ENCODE measurements at places on chromosomes 2 and 18.
A peak's percentile ranks its signal among the peaks of the same experiment; 100 is the strongest.

GRCh38 chr2:237873421-237873831 is 14.0 kb downstream of the RAMP1 start:
- no peak for DNase-seq

- DNase-seq = no peak
These were observed 47.2 kb downstream of the VAPA start for GRCh38 chr18:9961041-9961440.

GRCh38 chr2:127320586-127321275 is 26.8 kb upstream of the ERCC3 start:
- no peak for DNase-seq

DNA sequence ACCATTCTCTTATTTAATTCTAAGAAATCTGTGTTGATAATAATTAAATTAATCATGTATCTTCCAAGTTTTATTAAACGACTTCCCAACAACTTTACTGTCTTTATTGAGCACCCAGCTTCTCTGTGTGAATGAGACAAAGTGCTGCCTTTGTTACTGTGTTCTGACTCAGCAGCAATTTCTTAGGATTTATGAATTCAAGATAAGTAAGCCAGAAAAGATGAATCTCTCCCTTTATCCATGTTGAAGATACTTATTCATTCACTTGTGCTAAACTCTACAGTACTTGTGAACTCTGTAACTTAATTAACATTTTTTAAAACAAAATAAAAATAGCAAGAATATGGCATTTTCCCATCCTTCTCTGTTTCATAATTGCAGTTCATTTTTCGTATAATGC is 1403.3 kb upstream of the DDX18 start:
- no peak for DNase-seq

DNA sequence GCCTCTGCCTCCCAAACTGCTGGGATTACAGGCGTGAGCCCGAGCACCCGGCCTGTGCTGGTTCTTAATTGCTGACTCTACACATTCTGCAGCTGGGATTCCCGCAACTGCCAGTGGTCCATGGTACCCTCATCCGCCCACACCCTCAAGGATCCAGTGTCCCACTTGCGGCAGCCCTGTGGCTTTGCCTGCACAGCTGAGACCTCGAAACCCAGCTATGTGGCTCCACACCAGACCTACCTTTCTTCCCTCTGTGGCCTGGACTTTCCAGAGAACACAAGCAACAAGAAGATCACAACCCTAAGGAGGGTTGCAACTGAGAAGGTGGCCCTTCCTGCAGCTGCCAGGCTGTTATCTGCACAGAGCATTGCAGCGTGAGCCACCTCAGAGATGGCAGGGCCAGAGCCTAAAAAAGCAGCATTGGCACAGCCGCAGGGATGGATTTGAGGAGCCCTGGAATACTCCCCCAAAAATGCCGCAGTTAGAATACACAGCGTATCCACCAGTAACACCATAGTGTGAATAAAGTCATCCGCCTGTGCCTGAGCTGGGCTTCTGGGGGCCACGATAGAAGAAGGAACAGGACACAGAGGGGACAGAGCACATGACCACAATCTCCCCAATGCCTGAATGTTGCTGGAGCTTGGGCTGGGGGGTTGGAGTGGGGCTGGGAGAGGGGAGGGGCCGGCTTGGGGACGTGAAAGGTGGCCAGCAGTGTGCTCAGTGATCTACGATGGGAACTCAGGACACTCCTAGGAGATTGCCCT is 1.9 kb downstream of the GPR55 start:
- no peak for DNase-seq

DNA sequence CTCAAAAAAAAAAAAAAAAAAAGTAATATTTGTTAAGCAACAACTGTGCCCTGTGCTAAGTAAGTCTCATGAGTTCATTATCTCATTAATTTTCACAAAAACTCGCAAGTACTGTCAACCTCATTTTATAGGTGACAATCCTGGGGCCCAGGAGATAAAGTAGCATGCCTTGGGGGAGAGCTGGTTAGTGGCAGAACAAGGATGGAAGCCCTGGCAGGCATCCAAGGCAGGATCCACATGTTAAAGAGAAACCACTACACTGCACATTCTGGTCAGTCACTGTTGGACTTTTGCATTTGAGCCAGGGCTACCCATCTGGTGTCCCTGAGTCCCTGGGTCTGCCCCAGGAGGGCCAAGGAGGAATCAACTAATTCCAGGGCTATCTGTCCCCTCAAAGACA is 54.6 kb downstream of the ZFP36L2 start:
- DNase-seq = no peak

DNA sequence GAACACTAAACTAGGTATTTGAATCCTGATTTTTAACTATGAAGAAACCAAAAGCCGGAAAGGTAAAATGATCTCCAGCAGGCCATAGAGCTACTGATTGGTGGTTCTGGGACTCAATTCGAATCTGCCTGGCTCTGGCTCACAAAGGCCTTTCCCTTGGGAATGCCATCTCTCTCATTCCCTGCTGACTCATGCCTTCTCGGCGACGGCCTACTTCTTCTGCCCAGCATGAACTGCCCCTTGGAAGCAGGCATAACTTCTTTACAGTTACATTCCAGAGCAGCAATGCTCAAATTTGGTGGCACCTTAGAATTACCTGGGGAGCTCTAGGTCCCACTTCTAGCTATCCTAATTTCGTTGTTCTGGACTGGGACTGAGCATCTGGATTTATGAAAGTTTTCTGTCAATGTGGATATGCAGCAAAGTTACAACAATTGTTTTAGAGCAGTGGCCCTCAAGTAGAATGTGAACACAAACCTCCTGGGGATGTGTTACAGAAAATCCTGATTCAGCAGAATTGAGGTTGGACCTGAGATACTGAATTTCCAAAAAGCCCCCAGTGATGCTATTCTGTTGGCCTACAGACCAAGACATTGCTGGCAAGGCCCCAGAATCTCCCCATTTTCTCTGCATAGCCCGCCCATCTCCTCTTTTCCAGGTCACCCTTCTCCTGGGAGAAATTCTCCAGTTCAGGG is 261.1 kb downstream of the CNTNAP5 start:
- no peak for DNase-seq

GRCh38 chr2:36528274-36528673 is 69.7 kb downstream of the FEZ2 start:
- DNase-seq = no peak

DNA sequence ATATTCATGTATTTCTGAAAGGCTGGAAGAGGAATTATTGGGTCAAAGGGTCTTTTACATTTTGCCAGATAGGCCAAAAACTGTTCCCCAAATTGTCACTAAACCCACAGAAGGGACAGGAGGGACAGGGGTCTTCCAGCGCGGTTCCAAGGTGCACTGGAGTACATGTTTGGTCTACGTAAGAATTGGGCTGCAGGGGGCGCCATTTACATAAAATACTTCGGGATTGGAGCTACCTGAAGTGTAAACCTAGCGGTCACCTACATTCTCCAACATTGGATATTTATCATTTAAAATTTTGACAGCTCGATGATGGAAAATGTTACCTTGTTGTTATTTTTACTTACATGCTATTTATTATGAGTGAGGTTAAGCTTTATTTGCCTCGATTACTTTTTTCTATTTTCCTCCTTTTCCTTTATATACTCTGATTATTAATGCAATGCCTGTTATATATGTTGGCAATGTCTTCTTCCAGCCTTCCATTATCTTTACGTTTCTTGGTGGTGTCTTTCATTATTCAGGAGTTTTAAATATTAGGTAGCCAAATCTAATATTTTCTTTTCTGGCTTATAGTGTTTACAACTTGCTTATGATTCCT is 43.0 kb upstream of the RAB6C start:
- no peak for DNase-seq

- DNase-seq = no peak
These were observed 19.4 kb upstream of the ZEB2 start for GRCh38 chr2:144539289-144539782.

DNA sequence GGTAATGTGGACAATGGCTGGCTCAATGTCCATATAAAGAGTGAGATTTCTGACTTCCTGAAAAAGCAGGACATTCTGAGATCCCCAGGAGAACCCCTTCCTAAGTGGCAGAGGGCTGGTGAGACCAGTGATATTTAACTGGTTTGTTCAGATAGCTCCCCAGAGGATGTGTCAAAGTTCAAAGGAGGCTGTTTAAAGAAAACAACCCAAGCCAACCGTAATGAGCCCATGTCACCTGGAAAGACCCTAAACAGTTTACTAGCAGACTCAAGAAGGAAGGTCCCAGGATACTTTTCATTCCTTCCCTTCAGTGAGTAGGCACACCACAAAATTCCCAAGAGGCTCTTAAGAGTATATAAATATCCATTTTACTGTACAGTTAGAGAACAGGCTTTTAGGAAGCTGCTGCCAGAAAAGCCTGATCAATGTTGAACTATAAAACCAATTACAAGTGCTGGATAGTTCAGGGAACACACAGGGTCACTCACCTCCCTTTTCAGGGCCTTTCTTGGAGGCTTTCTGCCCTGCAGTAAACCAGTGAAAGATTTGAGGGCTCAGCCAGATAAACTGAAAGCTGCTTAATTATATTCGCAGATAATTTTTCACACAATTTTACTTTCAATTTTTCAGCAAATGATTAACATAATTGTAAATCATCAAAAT is 293.5 kb downstream of the ASXL3 start:
- DNase-seq = no peak

DNA sequence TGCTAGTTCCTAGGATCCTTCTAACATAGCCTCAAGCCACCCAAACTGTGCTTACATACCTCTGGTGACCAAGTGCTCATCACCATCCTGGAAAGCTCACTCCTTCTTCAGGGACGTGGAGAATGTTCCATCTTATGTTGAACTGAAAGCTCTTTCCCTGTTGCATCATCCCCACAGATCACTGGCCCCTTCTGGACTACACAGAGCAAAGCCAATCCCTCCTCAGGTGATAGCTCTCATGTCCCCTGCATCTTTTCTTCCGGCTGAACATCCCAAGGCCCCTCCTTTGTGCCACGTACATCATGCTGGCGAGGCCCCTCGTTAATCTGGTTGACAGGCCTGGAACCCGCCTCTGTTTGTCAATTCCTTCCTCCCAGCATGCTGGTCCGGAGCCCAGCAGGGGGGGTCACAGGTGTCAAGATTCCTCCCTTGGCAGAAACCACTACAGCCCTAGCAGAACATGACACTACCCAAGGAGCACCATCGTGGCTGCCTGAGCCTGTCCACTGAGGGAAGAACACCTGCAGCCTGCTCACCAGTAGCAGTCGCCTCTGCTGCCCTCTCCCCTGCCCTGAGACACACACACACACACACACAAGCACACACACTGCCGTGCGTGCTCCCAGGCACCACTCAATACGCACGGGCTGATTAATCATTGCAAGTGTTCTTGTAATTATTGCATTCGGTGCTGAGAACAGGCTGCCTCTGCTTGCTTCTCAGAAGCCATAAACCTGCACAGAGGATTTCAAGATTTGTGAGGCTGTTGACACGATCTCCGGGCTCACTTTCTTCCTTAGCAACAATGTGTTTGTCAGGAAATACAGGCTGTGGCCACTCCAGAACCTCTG is 6.3 kb upstream of the KCNK3 start:
- DNase-seq = peak; percentile 25

- no peak for DNase-seq
These were observed 22.0 kb downstream of the PDCL3 start for GRCh38 chr2:100584816-100585215.

GRCh38 chr18:59553273-59553870 is 143.9 kb downstream of the CCBE1 start:
- no peak for DNase-seq

DNA sequence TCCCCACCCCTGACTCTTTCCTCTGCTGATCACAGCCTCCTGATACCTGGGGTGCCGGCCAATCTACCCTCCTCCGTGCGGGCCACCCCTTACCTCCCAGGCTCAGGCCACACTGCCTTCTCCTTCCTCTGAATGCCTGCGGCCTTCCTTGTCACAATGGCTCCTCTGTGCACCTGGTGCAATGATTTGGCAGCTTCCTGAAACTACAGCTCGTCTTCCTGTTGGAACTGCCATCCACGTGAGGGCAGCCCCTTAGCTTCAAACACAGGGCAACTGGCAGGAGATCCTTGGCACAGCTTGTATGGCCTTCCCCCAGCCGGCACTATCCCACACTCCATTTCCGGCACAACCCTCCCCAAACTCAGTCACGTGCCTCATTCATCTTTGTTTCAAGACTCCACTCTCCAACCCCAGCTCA is 69.0 kb downstream of the STPG4 start:
- no peak for DNase-seq

- DNase-seq = no peak
These were observed 3.6 kb upstream of the PHLPP1 start for GRCh38 chr18:62711781-62712180.

DNA sequence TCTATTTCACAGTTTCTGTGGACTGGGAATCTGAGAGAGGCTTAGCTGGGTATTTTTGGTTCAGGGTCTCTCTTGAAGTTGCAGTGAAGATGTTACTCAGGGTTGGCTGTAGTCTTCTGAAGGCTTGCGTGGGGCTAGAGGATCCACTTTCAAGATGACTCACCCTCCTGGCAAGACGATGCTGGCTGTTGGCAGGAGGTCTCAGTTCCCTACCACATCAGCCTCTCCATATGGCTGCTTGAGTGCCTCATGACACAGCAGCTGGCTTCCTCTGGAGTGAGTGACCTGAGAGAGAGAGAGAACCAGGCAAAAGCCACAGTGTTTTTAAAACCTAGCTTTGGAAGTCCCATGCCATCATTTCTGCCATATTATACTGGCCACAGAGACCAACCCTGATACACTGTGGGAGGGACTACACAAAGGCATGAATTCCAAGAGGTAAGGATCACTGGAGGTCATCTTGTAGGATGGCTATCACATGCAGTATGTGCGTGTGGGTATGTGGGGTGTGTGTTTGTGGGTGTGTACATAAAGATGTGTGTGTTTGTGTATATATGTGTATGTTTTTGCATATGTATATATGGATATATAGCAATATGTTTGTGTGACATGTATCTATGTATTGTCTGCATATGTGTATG is 25.1 kb downstream of the DNPEP start:
- no peak for DNase-seq

DNA sequence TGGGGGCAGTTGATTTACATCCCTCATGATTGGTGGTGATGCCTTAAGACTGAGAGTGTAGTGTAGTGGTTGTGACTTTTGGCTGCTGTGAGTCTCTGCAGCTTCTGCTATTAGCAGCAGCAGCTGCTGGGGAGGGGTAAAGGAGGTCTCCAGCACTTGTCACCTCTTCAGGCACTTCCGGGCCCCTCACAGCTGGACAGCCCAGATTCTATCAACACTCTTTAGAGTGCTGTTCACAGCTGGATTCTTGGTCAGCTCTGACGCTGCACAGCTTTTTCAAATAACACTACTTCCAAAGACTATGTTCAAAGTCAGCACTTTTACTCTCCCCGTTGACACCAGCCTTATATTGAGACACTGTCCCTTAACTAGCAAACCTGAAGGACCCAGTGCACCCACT is 396.0 kb downstream of the MEIS1 start:
- no peak for DNase-seq

DNA sequence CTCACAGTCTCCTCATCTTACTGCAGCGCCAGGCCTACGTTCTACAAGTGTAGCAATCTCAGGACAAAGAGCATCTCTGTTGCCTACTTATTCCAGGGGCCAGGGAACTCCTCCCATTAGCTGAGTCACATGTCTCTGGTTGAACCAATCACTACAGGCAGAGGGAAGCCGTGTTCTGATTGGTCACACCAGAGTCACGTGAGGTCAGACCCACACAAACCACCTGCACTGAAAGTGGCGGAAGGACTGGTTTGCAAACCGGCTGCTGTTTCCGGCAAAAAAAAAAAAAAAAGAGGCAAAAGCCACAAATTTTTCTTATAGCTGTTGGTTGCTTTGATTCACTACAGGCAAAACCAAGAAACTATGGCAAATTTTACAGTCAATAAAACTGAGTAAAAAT is 21.9 kb upstream of the USP14 start:
- DNase-seq = no peak

- DNase-seq = no peak
These were observed at the start of gene CXCR1 for GRCh38 chr2:218166791-218167190. TSS of gene CXCR1 (minus strand) at chr2:218166962. CDS start at chr2:218165211, 1,751 bp downstream.
